Activated naive CD4-positive, alpha-beta T cell treated with anti-CD3 and anti-CD28 coated beads, Interleukin-2, amount 10 ng/mL, durations not matched to agents 7 days and 5 days (primary cell): ENCODE measurements at places on chromosomes 6 and 20.

DNA sequence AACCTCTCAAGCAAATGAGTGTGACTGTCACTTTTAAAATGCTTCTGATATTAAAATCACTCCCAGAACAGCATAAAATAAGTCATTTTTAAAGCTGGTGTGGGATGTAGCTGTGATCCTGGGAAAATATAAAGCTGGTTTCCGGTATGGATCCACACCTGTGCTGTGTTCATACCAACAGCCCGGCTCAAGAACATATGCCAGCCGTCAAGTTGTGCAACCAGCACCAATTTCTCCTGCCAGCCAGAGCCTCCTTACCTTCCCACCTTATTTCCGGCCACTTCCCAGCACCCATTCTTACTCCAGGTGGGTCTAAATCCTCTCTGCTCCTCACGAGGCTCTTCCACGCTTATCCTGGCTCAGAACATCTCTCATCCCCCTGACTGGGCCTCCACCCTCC lies 50.9 kb upstream of the RPS6KA2 start:
- no peak overlapping the region for H3K4me3 ChIP-seq
- H3K4me1 ChIP-seq, result no peaks in the 10 kb centered on the region
- H3K36me3 ChIP-seq, result no peaks in the 10 kb centered on the region
- DNase-seq, result no peak
- H3K27ac ChIP-seq, result no peak overlapping the region
- H3K27me3 ChIP-seq, result peaks cover 14% of the 10 kb centered on the region

DNA sequence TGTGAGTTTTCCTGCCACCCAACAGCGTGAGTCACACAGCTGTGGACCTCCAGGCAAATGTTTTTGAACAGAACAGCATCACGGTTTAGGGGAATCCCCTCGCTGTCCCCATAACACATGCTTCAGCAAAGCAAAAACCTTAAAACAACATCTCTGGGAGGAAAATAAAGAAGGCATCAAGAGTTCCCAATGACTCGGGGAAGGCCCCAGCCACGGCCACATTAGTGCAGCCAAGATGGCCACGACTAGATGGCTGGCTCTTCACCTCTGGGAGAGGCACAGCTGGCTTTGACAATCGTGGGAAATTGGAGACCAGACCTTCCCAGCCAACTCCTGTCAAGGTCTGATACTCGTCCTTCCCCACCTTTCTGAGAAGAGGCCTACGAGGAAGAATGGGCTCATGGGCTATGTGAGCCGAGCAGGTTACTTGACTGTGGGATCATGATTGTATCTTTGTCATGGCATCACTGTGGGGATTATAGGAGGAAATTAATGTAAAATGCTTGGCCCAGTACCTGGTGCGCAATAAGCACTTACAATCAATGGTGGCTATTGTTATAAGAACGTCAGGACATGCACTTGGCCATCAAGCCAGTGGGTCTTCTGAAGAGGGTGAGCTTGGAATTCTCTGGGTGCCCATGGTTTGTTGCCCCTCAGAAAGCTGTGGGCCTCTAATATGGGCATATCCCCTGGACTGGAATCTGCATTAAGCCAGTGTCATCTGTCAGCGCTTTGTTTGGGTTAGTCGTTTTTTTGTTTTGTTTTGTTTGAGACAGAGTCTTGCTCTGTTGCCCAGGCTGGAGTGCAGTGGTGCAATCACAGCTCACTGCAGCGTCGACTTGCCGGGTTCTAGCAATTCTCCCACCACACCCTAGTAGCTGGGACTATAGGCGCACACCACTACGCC lies 43.6 kb downstream of the FGD2 start:
- no peaks in the 10 kb centered on the region for H3K27me3 ChIP-seq
- peak overlapping the region; percentile 98 for H3K27ac ChIP-seq
- H3K36me3 ChIP-seq, result peaks cover 14% of the 10 kb centered on the region
- H3K4me1 ChIP-seq, result peaks cover 80% of the 10 kb centered on the region
- H3K4me3 ChIP-seq, result peak overlapping the region; percentile 89
- peak; percentile 86 for DNase-seq

DNA sequence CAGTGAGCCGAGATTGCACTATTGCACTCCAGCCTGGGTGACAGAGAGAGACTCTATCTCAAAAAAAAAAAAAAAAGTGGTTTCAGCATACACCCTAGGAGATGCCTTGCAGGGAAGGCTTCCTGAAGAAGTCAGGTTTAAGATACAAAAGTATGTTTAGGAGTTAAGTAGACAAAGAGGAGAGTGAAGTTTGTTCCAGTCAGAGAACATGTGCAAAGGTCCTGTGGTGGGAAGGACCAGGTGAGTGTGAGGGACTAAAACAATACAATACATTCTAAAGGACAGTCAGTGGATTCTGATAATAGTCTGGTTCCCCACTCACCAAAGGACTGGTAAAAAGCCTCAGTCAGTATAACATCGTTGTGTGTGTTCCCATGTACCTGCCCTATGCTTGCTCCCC lies 299.3 kb downstream of the HIVEP2 start:
- H3K36me3 ChIP-seq, result no peaks in the 10 kb centered on the region
- no peak overlapping the region for H3K27ac ChIP-seq
- DNase-seq, result no peak
- no peaks in the 10 kb centered on the region for H3K4me1 ChIP-seq

DNA sequence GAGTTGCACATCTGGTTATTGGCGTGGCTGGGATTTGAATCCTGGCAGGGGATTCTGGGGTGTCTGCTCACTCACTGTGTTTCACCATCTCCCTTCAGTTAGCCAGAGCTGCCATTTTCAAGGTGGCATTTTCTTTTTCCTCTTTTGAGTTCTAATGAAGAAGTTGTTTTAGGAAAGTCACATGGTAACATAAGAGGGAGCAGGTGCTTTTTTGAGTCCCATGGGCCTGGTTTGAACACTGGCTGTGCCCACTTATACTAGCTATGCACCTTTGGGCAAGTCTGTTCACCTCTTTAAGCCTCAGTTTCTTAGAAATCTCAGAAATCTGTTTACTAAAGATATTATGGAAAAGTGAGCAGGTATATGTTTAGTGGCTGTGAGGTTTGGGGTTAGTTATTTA lies 39.6 kb downstream of the ANKS1A start:
- H3K4me3 ChIP-seq, result no peak overlapping the region
- no peaks in the 10 kb centered on the region for H3K4me1 ChIP-seq
- DNase-seq, result no peak
- H3K27ac ChIP-seq, result no peak overlapping the region

- H3K4me1 ChIP-seq, result peaks cover 3% of the 10 kb centered on the region
- no peak overlapping the region for H3K27ac ChIP-seq
- no peaks in the 10 kb centered on the region for H3K36me3 ChIP-seq
- H3K4me3 ChIP-seq, result no peak overlapping the region
Measured at GRCh38 chr20:59481067-59481466, 123.3 kb upstream of the PHACTR3 start.

DNA sequence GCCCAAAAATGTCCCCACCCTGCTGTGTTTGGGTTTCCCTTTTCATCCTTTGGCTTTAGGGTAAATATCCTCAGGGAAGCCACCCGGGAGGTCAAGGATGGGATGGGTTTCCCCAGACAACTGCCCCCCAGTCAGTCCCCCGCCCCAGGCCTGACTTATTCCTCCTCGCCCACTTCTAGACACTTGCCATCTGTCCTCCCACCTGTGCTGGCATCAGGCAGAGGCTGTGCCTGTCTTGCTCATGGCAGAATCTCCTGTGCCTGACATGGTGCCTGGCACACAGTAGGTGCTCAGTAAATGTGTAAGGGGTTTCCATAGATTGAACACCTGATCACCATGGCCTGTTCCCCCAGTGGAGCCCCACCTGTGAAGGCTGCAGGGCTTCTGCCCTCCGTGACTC lies 141.8 kb downstream of the PHACTR3 start:
- no peaks in the 10 kb centered on the region for H3K36me3 ChIP-seq
- H3K4me3 ChIP-seq, result no peak overlapping the region
- no peaks in the 10 kb centered on the region for H3K4me1 ChIP-seq
- no peak overlapping the region for H3K27ac ChIP-seq
- no peak for DNase-seq
- H3K27me3 ChIP-seq, result peaks cover 17% of the 10 kb centered on the region
